Hematopoietic multipotent progenitor cell treated with erythropoietin and hydrocortisone succinate and interleukin-3 and kit ligand, for 17 days (in vitro differentiated cells): ENCODE measurements at places on chromosomes 6 and 20.

GRCh38 chr6:79762370-79762769 lies 131.2 kb downstream of the SH3BGRL2 start:
- peak; percentile 41 for DNase-seq

GRCh38 chr6:32796848-32797776 lies 19.7 kb downstream of the HLA-DOB start:
- DNase-seq: peak; percentile 72

- no peak for DNase-seq
These were observed 2.3 kb upstream of the SCAND1 start for GRCh38 chr20:35956616-35957015.

- DNase-seq: no peak
These were observed 15.6 kb downstream of the COMMD7 start for GRCh38 chr20:32727683-32728082.

GRCh38 chr20:52593654-52594053 lies 378.5 kb upstream of the TSHZ2 start:
- no peak for DNase-seq

GRCh38 chr6:45789238-45789637 lies 226.4 kb downstream of the CLIC5 start:
- DNase-seq: no peak

GRCh38 chr20:32763202-32764004 lies 1.2 kb downstream of the DNMT3B start:
- DNase-seq: no peak

DNA sequence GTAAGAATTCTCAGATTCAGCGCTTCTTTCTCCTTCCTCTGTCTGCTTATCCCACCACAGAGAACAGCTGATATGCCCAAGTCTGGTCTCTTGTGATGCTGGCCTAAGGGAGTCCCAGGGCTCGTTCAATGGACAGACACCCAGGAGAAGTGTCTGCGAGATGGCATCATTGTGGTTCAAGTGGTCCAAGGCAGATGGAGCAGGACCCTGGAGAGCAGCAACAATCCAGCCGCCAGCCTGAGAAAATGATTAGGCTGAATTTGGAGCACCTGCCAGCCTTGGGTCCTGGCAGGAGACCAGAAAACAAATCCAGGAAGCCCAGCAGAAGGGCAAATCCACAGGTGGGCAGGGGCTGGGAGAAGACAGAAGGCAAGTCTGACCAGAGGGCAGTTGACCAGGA lies 145.8 kb downstream of the PTPRT start:
- no peak for DNase-seq

DNA sequence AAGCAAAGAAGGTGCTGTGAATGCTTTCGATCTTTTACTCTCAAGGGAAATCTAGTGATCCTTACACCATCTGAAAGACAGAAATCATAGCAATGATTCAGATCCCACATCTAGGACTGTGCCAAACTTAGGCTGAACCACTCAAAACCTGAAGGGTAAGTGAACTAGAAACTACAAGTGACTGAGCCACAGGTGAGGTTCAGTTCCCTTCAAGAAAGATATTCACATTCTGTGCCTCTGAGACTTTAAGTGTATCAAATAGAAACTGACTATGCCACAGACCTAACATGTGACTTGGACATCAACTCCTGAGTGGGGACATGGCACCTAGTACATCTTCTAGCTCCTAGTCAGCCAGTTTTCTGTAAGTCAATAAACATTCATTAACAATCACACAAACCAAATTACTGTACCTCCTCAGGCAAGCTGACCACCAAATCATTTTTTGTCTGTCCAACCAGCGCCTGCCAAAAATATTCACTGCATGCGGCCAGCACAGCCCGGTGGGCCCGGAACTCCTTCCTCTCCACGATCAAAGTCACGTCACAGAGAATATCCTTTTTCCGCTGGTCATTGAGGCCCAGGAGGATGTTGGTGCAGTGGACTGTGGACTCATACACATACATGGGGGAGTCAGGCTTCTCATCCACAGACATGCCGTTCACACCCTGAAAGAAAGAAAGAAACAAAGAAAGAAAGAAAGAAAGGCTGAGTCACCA lies 114.1 kb downstream of the GJA10 start:
- DNase-seq: no peak

DNA sequence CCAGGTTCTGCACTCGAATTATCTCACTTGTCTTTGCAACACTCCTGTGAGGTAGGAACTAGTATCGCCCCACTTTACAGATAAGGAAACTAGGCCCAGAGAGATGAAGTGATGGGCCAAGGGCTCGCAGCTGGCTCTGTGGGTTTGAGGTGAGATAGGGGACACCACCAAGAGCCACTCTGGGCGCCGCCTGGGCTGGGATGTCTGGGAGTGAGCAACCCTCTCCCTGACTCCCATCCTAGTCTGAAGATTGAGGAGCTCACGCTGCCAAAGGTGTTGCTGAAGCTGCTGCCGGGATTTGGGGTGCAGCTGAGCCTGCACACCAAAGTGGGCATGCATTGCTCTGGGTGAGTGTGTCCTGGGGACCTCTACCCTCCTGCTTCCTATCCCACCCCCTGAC lies 5.4 kb downstream of the BPIFB3 start:
- no peak for DNase-seq
